Heart right ventricle (tissue), 16 donors: ENCODE measurements at places on chromosomes 12 and 14.

DNA sequence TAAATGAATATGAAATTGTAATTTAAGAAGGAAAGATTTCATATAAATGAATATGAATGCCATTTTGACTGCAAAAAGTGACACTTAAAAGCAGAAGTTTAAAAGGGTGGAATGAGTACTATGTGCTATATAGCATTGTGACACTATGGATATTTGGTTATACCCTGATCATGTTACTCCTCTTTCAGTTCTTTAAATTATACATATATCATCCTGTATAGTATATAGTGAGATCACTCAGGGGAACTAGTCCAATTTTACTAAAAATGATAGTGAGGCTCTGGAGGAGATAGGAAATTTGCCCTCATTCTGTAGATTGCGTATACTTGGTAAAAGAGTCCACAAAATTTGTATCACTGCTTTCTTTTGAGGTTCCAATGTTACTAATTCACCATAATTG, 155.7 kb upstream of the BTG1 start:
- no peak overlapping the region for H3K27ac ChIP-seq
- DNase-seq = no peak
- no peak overlapping the region for H3K4me3 ChIP-seq
- no peaks in the 10 kb centered on the region for H3K27me3 ChIP-seq
- no peaks in the 10 kb centered on the region for H3K36me3 ChIP-seq

GRCh38 chr12:2267703-2268470, 215.1 kb downstream of the CACNA1C start:
- no peaks in the 10 kb centered on the region for H3K36me3 ChIP-seq
- DNase-seq = no peak
- H3K4me3 ChIP-seq = no peak overlapping the region
- H3K27me3 ChIP-seq = no peaks in the 10 kb centered on the region
- H3K27ac ChIP-seq = no peak overlapping the region

DNA sequence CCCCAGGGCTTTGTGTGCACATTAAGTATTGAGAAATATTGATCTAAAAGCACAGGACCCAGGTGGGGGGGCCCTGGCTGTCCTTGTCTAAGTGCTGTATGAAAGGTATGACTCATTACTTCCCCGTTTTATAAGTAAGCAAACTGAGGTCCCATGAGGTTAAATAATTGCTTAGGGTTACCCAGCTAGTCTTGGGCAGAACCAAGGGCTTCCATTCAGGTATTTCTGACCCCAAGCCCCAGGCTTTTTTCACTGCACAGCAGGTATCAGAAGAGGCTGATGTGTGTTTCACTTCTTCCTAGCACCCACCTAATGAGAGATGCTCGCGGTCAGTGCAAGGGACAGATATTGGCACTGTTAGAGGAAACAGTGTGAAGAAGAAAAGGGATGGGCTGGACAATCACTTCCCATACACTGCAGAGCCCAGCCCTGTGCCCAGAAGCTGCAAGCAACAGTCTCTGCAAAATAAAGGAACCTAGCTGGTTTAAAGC, 4.7 kb upstream of the TC2N start:
- DNase-seq = no peak
- H3K27ac ChIP-seq = peak overlapping the region; percentile 65
- H3K27me3 ChIP-seq = no peaks in the 10 kb centered on the region
- peaks cover 43% of the 10 kb centered on the region for H3K4me1 ChIP-seq
- H3K36me3 ChIP-seq = no peaks in the 10 kb centered on the region
- H3K4me3 ChIP-seq = no peak overlapping the region

GRCh38 chr12:106975098-106975497, 11.8 kb downstream of the MTERF2 start:
- no peaks in the 10 kb centered on the region for H3K27me3 ChIP-seq
- no peak overlapping the region for H3K4me3 ChIP-seq
- peaks cover 72% of the 10 kb centered on the region for H3K4me1 ChIP-seq
- H3K36me3 ChIP-seq = peaks cover 15% of the 10 kb centered on the region
- H3K27ac ChIP-seq = no peak overlapping the region

DNA sequence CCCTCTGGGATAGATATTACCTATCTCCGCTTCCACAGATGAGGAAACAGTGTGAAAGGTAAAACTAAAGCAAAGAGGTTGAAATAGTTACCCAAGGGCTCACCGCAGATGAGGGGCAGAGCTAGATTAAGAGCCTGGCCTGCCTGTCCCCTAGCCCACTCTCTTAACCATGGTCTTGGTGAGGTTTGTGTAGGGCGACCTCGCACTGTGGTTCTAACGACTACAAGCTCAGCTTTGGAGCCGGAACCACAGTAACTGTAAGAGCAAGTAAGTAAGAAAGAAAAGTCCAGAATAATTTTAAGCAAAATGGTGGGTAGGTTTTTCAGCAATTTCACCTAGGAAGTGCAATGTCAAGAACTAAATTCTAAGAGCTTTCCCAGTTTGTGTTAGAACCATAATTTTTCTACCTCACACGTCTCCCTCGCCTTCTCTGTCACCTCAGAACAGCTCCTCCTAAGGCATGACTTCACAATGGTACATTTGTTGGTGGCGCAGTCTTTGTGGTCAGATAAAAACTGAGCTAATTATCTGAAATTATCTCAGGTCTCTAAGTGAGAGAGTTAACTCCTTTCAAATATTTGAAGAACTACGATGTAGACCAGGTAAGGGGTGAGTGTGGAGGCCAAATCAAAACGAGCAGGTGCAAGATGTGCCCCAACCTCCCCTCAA, 64.8 kb downstream of the DAD1 start:
- H3K27ac ChIP-seq = no peak overlapping the region
- no peaks in the 10 kb centered on the region for H3K36me3 ChIP-seq
- no peak for DNase-seq
- no peaks in the 10 kb centered on the region for H3K27me3 ChIP-seq
- H3K4me1 ChIP-seq = no peaks in the 10 kb centered on the region

- H3K4me3 ChIP-seq = peak overlapping the region; percentile 89
- H3K27ac ChIP-seq = peak overlapping the region; percentile 88
- no peaks in the 10 kb centered on the region for H3K27me3 ChIP-seq
- H3K4me1 ChIP-seq = peaks cover 9% of the 10 kb centered on the region
- H3K36me3 ChIP-seq = no peaks in the 10 kb centered on the region
Observed at GRCh38 chr12:122079532-122080081, 1.1 kb downstream of the MLXIP start.

- no peak overlapping the region for H3K27ac ChIP-seq
- no peaks in the 10 kb centered on the region for H3K27me3 ChIP-seq
- no peaks in the 10 kb centered on the region for H3K36me3 ChIP-seq
Observed at GRCh38 chr12:88985631-88986030, 366.7 kb downstream of the DUSP6 start.

- no peaks in the 10 kb centered on the region for H3K27me3 ChIP-seq
- H3K4me3 ChIP-seq = no peak overlapping the region
- DNase-seq = no peak
- no peak overlapping the region for H3K27ac ChIP-seq
- no peaks in the 10 kb centered on the region for H3K36me3 ChIP-seq
- H3K4me1 ChIP-seq = peaks cover 6% of the 10 kb centered on the region
Observed at GRCh38 chr12:47868552-47869031, 36.2 kb downstream of the VDR start.

GRCh38 chr14:104237651-104238423, 99.5 kb downstream of the KIF26A start:
- no peak overlapping the region for H3K4me3 ChIP-seq
- DNase-seq = no peak
- H3K36me3 ChIP-seq = no peaks in the 10 kb centered on the region
- H3K27me3 ChIP-seq = no peaks in the 10 kb centered on the region
- no peaks in the 10 kb centered on the region for H3K4me1 ChIP-seq

- no peaks in the 10 kb centered on the region for H3K4me1 ChIP-seq
- H3K27ac ChIP-seq = no peak overlapping the region
- no peak overlapping the region for H3K4me3 ChIP-seq
- H3K36me3 ChIP-seq = no peaks in the 10 kb centered on the region
- H3K27me3 ChIP-seq = no peaks in the 10 kb centered on the region
Observed at GRCh38 chr14:35240231-35240630, 52.0 kb upstream of the PSMA6 start.

GRCh38 chr12:57897286-57897974, 43.9 kb upstream of the ATP23 start:
- peak overlapping the region; percentile 99 for H3K27ac ChIP-seq
- DNase-seq = no peak
- H3K36me3 ChIP-seq = no peaks in the 10 kb centered on the region
- peaks cover 34% of the 10 kb centered on the region for H3K4me1 ChIP-seq
- H3K4me3 ChIP-seq = no peak overlapping the region
- no peaks in the 10 kb centered on the region for H3K27me3 ChIP-seq

DNA sequence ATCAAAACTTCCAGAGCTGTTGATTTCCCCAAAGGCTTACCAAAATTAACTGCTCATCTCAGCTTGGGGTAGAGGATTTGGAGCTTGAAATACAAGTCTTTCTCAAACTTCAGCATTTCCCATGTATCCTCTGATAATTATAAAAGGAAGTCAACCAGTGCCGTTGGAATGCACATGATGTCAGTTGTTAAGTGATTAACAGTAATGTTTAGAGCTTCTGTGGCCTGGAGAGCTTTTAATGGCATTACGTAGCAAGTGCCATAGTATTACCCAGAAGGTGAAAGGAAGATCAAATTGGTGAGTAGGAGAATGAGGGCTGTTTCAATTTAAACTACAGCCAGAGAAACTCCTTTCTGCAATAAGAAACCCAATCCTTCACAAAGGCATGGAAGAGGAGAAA, 62.5 kb upstream of the PTPRR start:
- no peaks in the 10 kb centered on the region for H3K36me3 ChIP-seq
- H3K27me3 ChIP-seq = no peaks in the 10 kb centered on the region
- no peaks in the 10 kb centered on the region for H3K4me1 ChIP-seq
- H3K4me3 ChIP-seq = no peak overlapping the region
- DNase-seq = no peak

GRCh38 chr12:42585841-42586216, 3.7 kb downstream of the PRICKLE1 start:
- H3K27me3 ChIP-seq = no peaks in the 10 kb centered on the region
- no peak overlapping the region for H3K27ac ChIP-seq
- no peaks in the 10 kb centered on the region for H3K36me3 ChIP-seq
- no peak overlapping the region for H3K4me3 ChIP-seq
- H3K4me1 ChIP-seq = peaks cover 58% of the 10 kb centered on the region

DNA sequence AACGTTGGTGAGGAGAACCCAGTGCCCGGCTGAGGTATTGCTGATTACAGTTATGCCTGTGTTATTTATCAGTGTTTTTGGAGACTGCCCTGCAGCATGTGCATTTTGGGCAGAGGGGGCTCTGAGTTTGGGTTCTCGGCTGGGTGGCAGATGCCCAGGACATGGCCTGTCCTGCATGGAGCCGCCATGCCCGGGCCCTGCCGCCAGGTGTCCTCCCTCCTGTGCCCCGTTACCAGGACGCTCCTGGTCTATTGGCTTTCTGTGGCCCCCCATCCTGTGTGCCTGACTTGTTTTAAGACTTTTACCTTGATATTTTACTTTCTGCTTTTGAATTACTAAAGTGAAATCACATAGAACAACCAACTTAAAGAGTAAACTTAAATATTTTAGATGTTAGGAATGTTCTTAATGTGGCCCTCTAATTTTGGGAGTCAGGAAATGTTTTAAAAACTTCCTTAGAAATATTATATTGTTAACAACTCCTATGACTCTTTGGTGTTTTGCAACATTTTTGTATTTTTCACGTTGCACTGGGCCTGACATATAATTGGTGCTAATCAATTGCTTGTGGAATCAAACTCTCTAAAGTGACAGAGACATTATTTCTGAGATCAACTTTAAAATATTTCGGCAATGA, 51.8 kb downstream of the PRIMA1 start:
- H3K36me3 ChIP-seq = no peaks in the 10 kb centered on the region
- H3K27me3 ChIP-seq = no peaks in the 10 kb centered on the region
- H3K27ac ChIP-seq = no peak overlapping the region
- H3K4me3 ChIP-seq = no peak overlapping the region

DNA sequence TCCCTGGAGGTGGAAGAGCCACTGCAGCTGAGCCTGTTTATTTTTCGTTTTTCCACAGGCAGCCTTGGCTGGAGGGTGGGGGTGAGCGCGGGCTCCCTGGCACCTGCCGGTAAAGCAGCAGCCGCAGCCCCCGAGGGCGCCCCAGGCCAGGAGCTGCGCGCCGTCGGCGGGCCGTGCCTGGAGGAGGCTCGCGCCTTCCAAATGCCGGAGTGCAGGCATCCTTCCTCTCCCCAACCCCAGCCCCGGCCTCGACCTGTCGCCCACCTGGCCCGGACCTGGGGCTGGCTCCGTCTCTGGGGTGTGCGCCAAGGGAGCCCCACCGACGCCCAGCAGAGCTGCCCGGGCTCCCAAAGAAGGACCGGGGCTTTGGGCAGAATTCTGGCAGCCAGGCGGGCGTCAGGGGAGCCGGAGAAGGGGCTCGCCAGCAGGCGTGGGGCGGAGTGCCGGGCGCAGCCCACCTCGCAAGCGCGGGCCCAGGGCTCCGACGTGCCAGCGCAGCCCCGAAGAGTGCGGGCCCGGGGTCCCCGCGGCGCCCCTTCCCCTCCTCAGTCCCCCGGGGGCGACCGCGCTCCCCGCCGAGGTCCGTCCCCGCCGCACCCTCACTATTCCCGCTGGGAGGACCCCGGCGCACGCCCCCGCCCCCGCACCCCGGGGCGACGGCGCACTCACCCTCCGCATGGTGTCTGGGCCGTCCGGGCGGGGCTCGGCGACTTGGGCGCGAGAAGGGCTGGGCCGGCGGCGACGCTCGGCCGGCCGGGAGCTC, 130.3 kb downstream of the NDUFA12 start:
- no peaks in the 10 kb centered on the region for H3K36me3 ChIP-seq
- peaks cover 3% of the 10 kb centered on the region for H3K4me1 ChIP-seq
- H3K27ac ChIP-seq = no peak overlapping the region
- peak overlapping the region; percentile 56 for H3K4me3 ChIP-seq

DNA sequence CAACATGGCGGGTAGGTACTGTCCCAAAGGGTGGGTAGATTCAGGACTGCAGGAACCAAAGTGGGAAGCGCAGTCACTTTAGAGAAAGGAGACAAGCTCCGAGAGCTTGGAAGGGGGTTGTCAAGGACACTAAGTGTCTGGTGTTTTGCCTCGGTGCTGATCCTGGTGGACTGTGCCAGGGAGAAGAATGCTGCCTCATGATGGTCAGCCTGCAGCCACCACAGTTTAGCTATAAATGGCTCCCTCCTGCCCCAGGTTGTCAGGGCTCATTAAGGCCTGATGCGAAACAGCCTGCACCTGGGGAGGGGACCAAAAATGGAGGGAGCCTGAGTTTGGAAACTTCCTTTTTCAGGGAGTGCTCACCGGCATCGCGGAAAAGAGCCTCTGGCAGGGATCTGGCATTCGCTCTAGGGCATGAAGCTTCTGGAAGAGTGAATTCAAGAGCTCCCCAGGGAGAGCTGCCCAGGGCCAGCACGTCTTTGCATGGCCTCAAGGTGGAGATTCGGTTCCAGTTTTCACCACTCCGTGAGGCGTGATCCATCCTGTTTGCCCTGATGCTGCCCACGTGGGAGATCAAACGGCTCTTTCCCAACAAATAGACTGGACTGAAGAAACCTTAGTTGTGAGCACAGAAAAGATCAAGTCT, 164.0 kb downstream of the FOXN3 start:
- no peaks in the 10 kb centered on the region for H3K36me3 ChIP-seq
- H3K4me3 ChIP-seq = no peak overlapping the region
- no peaks in the 10 kb centered on the region for H3K27me3 ChIP-seq
- DNase-seq = no peak

- H3K27me3 ChIP-seq = no peaks in the 10 kb centered on the region
- DNase-seq = no peak
- H3K4me3 ChIP-seq = no peak overlapping the region
- H3K36me3 ChIP-seq = peaks cover 68% of the 10 kb centered on the region
Observed at GRCh38 chr12:115964626-115965025, 312.9 kb downstream of the MED13L start.
